ENCODE measurements at places on chromosomes 5 and 9.

- no peak for DNase-seq
Measured at GRCh38 chr5:35773967-35774366, 82.7 kb upstream of the IL7R start.

- DNase-seq = no peak
Measured at GRCh38 chr5:52759331-52759730, 28.4 kb upstream of the ITGA1 start.

GRCh38 chr9:112447283-112447761 is 39.3 kb upstream of the KIAA1958 start:
- DNase-seq = no peak

DNA sequence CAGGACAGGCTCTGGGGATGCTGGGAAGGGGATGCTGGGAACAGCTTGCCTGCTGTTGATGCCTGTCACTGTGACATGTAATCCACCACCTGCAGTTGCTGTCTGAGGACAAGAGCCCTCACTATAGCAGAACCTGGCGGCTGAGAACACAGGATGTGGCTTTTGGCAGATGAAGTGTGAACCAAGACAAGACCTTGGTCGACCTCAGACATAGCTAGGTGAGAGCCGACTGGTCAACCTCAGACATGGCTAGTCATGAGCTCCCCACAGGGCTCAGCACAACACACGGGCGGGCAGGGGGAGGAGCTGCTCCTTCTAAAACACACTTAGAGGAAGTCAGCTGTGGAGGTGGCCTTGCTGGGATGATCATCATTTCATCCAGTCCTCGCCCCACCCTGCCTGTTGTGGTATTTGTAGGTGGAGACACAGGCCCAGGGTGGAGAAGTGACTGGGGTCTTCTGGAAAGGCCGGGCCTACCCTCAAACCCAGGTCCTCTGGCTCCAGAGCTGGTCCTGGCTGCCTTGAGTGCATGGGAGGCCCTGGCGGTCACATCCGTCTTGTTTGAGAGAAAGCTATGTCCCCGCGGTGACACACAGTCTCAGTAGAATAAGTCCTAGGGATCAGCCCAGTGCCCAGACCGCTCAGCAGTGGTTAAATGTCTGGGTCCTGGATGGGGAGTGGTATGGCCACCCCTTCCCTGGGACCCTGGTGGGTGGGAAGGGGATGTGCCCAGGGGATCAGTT is 6.1 kb downstream of the SUSD3 start:
- no peak for DNase-seq

DNA sequence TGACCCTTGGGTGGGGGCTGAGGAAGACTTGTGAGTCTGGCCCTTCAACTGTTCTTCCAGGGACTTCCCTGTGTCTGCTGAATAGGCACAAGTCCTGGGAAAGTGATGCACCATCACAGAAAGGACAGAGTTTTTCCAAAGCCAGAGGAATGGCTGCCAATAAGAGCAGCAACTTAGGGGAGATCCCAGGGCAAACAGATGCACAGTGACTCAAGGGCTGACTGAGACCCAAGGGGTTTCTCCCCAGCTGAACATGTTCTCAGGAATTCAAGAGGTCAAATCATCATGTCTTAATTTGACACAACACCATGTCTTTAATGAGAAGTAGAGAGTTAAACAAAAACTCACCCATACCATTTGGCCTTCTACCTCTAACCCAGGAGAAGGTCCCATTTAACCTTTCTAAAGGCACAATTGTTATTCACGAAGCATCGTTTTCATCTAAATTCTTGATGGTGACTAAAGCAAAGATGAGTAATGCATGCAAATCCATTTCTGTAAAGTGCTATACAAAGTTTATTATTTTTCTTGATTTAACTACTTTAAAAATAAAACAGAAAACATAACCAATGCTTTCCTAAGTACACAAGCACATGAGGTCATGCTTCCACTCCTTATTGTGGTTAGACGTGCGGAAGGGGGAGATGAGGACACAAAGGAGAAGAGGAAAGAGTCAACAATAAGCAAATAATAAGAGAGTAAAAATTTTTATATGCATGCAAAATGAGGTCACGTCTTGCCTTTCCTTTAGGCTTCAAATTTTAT is 324.1 kb downstream of the PLK2 start:
- no peak for DNase-seq

GRCh38 chr9:114282507-114282906 is 40.4 kb upstream of the ORM1 start:
- DNase-seq = no peak

- no peak for DNase-seq
Measured at GRCh38 chr5:86354664-86355063, 263.1 kb upstream of the COX7C start.

- DNase-seq = no peak
Measured at GRCh38 chr9:3880851-3881250, 355.1 kb upstream of the RFX3 start.

DNA sequence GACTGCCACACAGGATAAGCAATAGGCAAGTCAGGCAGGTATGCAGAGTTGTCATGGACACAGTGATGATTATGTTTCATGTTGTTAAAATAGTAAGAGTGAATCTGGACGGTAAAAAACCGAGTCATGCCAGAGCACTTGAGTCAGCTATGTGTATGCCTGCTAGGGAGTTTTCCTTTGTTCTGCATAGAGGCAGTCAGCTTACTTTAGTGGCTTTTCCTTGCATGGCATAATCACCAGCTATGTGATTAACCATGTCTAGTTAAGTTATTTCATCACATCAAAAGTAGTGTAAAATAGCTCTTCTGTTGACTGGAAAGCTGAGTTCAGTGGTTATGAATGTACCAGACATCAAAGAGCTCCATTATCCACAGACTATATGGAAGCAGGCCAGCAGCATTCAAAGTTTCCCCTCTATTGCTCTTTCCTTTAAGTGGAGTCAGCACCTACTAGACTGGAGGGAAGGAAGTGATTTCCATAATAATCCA is 989.8 kb downstream of the TLE1 start:
- peak; percentile 1 for DNase-seq

GRCh38 chr9:109759589-109759988 is 20.4 kb upstream of the PALM2AKAP2 start:
- no peak for DNase-seq

- DNase-seq = no peak
Measured at GRCh38 chr5:134477462-134478245, 47.8 kb upstream of the JADE2 start.

GRCh38 chr5:97986069-97986468 is 787.4 kb upstream of the RGMB start:
- peak; percentile 27 for DNase-seq

GRCh38 chr9:133789778-133790177 is 51.6 kb upstream of the SARDH start:
- no peak for DNase-seq

DNA sequence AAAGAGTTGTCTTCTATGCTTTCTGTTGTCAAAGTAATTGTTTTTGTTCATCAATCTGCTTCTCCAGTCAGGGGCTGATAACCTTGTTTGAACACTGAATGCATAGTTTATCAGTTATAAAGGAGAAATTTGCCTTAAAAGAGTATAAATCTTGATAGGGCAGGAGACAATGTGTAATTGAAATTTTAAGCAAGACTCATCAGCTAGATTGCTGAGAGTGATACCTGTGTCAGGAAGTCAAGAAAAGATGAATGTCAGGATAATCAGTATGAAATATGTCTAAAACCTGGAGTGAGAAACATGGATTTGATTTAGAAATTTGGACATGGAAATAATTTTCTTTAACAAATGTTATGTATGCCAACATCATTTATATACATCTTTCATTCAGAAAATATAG is 1258.1 kb downstream of the EFNA5 start:
- no peak for DNase-seq

DNA sequence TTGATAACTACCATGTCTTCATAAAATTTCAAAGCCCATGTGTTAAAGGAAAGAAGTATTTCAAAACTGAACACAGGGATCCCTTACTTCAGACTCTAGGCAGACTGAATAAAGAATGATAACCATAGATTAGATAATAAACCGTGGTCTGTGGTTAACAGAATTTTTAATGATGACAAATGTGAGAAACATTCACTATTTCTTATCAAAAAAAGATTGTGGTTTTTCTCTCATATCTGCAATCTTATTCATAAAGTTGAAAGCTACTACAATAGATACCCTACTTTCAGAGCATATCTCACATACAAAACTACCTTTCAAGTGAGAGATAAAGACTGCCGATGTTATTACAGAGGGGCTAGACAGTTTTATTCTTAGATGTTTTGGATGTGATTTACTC is 816.8 kb upstream of the DMAC1 start:
- DNase-seq = no peak

Data from neural progenitor cell (in vitro differentiated cells).